ENCODE measurements at places on chromosomes 12 and 14.

DNA sequence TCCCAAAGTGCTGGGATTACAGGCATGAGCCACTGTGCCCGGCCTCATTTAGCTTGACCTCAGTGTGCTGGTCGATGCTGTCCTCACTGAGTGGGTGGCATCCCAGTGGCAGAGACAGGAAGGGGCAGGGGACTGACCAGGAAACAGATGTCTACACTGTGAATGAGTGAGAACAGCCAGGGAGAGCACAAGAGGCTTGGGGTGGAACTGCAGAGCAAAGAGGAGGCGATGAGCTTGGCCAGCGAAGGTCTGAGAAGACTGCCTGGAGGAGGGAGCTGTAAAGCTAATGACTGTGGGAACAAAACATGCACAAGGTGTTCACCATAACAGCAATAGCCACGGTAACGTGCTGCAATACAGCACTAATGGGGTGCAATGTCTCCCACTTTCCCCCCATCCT, 57.2 kb upstream of the BEGAIN start:
- no peak for DNase-seq

GRCh38 chr12:90441431-90441830, 513.5 kb downstream of the CCER1 start:
- DNase-seq, result no peak

- DNase-seq, result no peak
These were observed 144.8 kb upstream of the PTPRQ start for GRCh38 chr12:80299219-80299618.

GRCh38 chr14:33206981-33207380, 268.3 kb downstream of the NPAS3 start:
- no peak for DNase-seq

GRCh38 chr12:57756406-57757341, 1.8 kb downstream of the MARCHF9 start:
- DNase-seq, result peak; percentile 69

GRCh38 chr12:67415473-67415872, 146.3 kb downstream of the CAND1 start:
- no peak for DNase-seq

GRCh38 chr12:120649442-120650232, 9.2 kb downstream of the CABP1 start:
- DNase-seq, result no peak

DNA sequence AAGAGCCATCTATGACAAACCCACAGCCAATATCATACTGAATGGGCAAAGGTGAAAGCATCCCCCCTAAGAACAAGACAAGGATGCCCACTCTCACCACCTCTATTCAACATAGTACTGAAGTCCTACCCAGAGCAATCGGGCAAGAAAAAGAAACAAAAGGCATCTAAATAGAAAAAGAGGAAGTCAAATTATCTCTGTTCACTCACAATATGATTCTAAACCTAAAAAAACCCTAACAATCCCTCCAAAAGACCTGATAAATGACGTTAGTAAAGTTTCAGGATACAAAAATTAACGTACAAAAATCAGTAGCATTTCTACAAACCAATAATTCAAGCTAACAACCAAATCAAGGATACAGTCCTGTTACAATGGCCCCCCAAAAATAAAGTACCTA, 26.9 kb downstream of the MDM1 start:
- no peak for DNase-seq

GRCh38 chr14:90518941-90519256, 122.1 kb downstream of the CALM1 start:
- DNase-seq, result peak; percentile 21

DNA sequence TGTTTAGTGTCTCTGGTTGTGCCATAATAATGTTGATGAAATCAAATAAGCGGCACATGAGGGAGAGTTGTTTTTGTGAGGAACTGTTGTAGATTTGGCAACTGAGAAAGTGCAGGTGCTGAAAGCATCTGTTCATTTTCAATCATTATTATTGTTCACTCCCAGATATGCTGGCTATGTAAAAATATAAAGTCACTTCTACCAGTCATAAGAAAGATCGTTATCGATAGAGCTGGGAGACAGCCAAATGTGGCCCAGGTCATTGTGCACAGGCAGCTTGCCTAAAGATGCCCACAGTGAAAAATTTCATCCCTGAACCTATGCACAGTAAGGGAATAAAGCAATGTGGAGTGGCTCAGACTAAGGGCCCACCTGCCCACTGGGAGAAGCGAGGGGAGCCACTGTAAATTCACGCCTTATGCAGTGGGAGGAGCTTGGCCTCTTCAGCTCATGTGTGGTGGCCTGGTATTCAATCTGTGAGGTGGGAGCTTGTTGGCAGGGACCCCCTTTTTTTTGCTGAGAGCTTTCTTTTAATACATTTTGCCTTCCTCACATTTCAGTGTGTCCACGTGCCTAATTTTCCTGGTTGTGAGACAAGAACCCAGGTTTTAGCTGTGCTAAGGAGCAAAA, 1490.8 kb upstream of the TMEM132C start:
- DNase-seq, result no peak

DNA sequence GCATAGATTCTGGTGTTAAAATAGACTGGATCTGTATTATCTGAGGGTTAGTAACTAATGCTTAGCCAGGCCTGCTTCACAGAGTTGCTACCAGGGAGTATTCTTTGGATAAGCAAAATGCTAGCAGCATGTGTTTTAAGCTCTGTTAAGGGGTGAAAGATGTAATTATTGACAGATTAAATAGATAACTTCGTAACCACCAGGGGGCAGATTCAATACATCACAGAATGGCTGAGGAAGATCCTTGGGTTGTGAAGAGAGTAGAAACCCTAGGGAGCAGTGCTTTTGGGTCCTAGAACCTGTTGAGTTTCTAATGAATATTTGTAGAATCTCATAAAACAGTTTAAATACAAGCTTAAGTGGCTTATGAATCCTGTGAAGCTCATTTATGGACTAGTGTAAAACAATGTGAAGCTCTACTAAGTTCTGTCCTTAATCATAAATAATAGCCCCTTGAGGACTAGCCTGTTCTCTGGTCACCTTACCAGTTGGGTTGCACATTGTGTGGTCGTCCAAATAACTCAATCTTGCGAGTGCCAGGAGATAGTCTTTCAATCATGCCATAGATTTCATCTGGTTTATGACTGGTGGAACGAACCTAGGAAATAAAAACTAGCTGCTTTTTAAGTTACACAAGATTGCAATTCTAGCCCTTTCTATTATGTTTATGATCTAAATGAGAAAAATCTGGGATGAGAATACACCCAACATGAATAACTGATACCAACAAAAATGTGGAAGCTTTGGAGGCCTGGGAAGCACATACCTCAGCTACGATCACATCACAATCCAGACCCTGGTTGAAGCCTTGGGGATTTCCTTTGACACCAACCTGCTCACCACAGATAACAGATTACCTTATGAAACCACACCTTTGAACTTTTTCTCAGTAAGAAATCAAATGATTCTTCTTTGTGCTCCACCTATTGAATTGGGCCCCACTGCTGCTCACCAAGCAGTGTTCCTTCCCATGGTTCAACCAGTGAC, 12.3 kb downstream of the METTL3 start:
- DNase-seq, result no peak

DNA sequence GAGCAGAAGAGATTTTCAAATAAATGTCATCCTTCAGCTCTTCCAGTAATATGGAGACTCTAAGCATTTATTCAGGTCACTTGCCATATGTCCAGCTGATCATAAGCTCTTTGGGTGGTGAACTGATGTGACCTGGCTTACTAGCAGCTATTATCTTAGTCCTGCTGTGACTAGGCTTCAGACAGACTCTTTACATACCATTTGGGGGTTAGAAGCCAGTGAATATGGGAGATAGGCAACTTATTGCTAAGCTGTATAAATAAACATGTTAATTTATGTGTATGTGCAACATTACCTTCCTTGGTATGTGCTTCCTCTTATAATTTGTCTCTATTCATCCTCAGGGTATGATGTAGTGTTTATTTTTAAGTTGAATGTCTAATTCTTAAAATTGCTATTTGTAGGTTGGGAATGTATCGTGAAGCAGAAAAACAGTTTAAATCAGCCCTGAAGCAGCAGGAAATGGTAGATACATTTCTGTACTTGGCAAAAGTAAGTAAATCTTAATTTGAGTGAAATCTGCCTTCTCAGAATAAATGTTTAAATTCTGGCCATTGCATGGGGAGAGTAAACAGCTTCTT, 32.4 kb downstream of the TTC8 start:
- DNase-seq, result no peak

GRCh38 chr12:94790370-94790769, 140.0 kb upstream of the TMCC3 start:
- no peak for DNase-seq

DNA sequence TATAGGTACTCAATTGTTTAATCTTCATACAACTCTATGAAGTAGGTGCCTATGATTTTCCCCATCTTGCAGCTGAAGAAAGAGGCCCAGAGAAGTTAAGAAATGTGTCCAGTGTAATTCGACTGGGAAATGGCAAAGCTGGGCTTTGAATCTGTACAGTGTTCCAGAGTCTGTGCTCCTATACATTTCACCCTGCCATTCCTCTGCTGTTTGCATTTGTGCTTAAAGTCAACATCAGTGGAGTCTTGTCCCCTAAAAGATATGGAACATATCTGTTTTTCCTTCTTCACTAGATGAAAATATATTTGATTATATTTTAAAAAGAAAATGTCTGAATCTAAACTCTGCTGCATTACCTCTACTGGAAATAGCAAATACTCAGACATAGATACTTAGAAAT, 88.6 kb downstream of the SEC23A start:
- no peak for DNase-seq

DNA sequence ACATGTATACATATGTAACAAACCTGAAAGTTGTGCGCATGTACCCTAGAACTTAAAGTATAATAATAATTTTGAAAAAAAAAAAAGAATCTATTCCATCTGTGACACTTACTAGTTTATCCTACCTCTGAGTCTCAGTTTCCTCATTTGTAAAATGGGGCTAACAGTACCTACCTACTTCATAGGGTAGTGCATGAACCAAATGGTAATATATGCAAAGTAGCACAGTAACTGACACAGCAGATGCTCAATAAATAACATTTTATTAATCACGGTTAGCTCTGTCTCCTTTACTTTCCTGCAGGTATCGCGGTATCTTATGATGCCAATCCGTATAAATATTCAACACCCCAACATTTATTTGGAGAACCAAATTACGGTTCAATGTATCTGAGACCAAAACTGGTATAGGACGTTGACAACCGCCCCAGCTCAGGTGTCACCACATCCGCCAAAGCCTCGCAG, 703 bp downstream of the TMED10 start:
- no peak for DNase-seq

DNA sequence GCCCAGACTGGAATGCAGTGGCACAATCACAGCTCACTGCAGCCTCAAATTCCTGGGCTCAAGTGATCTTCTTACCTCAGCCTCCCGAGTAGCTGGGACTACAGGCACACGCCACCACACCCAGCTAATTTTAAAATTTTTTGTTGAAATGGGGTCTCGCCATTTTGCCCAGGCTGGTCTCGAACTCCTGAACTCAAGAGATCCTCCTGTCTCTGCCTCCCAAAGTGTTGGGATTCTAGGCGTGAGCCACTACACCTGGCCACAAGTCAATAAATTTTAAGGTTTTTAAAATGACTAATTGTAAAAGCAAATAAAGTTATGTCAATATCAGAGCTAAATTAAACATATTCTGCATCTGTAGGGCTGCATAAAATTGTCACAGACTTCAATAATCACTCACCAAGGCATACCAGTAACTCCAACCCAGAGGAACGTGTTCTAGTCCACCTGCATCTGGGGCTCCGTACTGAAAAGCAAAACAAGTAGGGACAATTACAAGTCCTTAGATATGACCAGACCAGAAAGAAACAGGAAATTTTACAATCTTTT, 13.9 kb downstream of the GNS start:
- DNase-seq, result no peak

DNA sequence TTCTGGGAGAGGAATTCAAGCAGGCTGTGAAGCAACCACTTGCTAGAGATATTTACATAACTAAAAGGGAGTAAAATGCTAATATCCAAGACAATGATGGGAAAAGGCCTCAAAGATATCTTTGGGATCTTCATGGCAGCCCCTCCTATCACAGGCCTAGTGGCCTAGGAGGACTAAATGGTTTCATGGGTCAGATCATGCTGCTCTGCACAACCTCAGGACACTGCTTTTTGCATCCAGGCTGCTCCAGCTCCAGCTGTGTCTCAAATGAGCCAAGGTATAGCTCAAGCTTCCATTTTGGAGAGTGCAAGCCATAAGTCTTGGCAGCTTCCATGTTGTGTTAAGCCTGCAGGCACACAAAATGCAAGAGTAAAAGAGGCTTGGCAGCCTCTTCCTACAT, 195.6 kb upstream of the SSTR1 start:
- no peak for DNase-seq

- DNase-seq, result no peak
These were observed 76.3 kb downstream of the GRIP1 start for GRCh38 chr12:66602483-66603143.

DNA sequence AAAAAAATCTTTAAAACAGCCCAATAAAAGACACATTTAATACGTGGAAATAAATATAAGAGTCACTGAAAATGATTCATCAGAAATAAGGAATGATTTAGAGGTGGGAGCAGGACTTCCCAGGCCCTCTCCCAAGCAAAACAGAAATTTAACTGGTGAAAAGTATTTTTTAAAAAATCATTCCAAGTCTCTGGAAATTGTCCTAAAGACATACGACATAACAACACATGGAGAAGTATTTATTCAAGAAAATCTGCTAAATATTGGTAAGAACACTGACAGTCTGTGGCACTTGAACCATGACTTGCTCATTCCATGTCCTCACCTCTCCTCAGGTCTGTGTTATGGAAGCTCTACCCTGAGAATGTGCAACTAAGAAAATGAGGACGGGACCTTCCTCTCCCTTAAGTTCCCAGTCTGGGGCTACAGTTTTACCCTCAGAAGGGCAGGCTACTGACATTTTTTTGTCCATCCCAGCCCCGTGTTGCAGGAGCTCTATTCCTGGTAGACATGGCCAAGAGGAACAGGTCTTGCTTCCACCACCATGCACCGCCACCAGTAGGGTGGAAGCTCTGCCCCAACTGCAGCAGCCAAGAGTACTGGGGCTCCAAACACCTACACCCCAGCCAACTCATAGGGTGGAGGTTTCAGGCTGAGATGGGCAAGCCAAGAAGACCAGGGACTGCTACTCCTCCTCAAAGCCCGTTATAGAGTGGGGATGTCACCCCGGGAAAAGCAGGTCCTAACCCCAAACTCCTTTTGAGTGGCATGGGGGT, 193.0 kb downstream of the CRADD start:
- no peak for DNase-seq

GRCh38 chr12:112179916-112180315, 54.6 kb downstream of the TRAFD1 start:
- no peak for DNase-seq

DNA sequence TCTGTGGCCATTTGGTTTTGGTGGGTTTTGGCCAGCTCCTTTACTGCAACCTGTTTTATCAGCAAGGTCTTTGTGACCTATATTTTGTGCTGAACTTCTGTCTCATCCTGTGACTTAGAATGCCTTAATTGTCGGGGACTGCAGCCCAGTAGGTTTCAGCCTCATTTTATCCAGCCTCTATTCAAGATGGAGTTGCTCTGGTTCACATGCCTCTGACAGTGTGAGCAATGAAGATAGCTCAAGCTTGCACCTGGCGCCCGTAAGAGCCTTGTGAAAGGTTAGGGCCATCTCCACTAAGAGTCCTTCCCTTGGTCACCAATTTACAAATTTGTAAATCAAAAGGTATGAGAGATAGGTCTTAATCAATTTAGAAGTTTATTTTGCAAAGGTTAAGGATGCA, 19.4 kb downstream of the SLCO1B3 start:
- no peak for DNase-seq

Data from stimulated activated CD8-positive, alpha-beta memory T cell treated with anti-CD3 and anti-CD28 coated beads, Interleukin-2, amount 100 ng/mL, for 48 hours (primary cell).